Fibroblast of skin of left quadriceps (primary cell): ENCODE measurements at places on chromosomes 12 and 14.

GRCh38 chr14:28983279-28983678 is 216.7 kb downstream of the FOXG1 start:
- no peak for DNase-seq

DNA sequence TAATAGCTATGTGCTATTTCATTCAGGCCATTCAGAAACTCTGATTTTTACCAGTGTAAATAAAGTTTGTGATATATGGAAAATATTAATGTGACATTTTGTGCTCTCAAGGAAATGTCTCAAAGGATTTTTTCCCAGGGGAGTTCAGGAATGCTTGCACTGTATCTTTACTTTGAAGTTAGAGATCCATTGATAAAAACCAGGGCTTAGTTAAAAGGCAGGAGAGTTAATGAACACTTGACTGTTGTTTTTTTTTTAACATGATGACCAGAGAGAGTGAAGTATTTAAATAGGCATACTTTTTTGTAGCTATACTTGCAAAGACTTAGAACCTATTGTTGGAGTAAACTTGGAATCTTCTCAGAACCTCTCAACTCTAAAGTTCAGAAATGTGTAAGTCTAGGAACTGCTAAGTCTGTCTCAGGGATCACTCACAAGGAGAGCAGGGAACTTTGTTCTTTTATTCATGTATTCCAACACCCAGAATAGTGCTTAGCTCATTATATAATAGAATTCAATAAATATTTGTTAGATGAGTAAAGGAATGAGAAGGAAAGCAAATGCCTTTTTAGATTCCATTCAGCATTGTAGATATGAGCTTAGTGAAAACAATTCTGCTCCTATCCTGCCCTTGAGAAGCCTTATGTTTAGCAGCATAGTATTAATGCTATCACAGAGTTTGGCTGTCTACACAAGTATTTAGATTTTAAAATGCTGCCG is 117.5 kb downstream of the DAAM1 start:
- DNase-seq = peak; percentile 46

- DNase-seq = no peak
Measured at GRCh38 chr14:76925097-76925441, 98.9 kb downstream of the LRRC74A start.

DNA sequence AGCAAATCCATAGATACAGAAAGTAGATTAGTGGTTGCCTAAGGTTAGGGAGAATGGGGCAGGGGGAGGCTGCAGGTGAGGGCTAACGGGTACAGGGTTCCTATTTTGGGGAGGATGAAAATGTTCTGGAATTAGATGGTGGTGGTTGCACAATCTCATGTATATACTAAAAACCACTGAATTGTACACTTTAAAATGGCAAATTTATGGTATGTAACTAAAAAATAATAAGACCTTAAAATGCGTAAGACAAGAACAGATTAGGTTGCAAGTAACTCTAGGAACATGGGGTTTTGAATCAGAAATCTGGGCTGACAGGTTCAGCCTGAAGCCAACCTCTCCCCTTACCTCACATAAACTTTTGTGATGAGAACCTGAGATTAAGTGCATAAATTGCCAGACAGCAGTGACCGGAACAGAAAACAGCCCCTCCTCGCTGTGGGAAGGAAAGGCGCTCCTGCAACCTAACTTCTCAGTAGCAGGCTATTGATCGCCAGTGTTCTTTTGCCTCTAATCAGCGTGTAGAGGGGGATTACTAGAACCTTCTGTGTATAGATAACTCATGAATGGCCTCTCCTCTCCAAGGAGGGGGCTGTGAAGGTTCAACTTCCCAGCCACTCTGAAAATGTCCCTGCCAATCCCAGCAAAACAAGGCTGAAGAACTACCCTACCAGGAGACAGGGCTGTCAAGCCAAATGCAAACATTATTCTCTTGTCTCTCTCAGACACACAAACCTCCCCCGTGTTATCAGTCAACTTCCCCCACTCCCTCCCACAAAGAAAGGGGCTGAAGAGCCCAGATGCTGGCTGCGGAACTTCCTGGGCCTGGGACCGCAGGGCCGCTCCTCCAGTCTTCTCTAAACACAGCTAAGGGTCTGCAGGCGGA is 1.9 kb downstream of the SSH1 start:
- DNase-seq = no peak

- no peak for DNase-seq
Measured at GRCh38 chr14:21317398-21317797, 37.5 kb downstream of the RPGRIP1 start.

GRCh38 chr12:91290354-91290753 is 107.7 kb upstream of the DCN start:
- DNase-seq = no peak

- no peak for DNase-seq
Measured at GRCh38 chr12:50061171-50061570, 3.8 kb downstream of the ASIC1 start.

- peak; percentile 64 for DNase-seq
Measured at GRCh38 chr12:76784600-76785051, 20.7 kb downstream of the ZDHHC17 start.

DNA sequence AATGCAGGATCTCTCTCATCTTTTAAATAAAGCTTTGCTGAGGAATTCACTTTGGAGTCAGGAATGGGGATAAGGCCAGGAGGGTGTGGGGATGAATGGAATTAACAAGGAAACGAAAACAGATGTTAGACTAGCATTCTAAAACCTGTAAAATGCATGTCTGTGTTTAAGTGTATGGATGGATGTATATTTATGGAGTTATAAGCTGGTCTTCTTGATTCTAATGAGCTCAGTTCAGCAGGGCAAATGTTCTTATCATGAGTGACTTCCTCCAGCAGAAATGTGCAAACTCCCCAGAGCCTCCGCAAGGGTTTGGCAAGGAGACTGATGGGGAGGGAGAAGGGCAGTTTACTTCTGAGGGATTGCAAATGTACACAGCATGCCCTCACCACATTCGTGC is 149.1 kb downstream of the NTF3 start:
- peak; percentile 83 for DNase-seq
